ENCODE measurements at places on chromosomes 5 and 9. TPM values are rescaled to one million over a fixed set of nuclear protein-coding genes. Genes with fewer than 3 reads are reported as not detected.

LVRN gene
- total RNA-seq, result not detected

DNA sequence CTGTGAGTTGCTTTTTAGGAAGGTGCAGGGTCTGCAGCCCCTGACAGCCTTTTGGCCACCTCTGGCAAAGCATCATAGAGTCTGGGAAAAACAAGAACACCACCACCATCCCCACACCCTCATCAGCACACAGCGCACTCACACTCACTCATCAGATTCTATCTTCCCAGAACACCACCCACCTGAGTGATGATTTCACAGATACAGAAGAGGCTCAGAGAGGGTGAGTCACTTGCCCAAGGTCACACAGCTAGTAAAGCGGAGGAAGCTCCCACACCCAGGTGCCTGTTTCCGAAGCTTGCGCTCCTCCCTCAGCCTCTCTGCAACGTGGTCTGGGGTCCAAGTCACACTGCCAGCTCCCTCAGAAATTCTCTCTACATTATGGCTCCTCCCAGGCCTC lies 41.8 kb upstream of the HRH2 start:
- DNase-seq, result no peak

DNA sequence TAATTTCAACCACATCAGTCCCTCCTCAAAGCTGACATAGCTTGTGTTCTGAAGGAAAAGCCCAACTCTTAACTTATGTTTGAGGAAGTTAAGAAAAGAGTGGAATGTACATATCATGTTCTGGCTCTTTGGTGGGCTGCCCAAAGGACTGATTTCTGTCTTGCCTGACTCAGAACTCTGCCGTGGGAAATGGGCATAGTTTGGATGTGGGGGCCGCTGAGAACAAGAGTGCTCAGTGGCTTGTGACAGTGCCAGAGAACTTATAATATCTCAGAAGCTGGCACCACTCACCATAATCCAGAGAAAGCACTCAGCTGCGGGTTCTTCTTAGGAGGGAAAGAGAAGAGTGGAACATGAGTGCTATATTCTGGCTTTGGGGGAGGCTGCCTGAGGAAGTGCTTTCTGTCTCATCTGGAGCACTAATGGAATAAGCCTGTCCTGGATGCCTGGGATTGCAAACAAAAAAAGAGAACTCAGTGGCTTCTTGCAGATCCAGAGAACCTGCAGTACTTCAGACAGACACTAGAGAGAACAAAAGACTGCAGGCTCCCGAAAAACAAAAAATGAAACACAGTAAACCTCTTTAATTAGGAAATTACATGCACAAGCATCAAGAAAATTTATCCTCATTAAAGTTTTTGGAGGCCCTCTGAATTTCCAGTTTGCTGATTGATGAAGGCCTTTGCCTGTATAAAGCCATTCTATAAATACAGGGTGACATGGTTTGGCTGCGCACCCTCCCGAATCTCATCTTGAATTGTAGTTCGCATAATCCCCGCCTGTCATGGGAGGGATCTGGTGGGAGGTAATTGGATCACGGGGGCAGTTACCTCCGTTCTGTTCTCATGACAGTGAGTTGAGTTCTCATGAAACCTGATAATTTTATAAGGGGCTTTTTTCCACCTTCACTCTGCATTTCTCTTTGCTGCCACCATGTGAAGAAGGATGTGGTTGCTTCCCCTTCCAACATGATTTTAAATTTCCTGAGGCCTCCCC lies 207.0 kb downstream of the DMAC1 start:
- no peak for DNase-seq

DNA sequence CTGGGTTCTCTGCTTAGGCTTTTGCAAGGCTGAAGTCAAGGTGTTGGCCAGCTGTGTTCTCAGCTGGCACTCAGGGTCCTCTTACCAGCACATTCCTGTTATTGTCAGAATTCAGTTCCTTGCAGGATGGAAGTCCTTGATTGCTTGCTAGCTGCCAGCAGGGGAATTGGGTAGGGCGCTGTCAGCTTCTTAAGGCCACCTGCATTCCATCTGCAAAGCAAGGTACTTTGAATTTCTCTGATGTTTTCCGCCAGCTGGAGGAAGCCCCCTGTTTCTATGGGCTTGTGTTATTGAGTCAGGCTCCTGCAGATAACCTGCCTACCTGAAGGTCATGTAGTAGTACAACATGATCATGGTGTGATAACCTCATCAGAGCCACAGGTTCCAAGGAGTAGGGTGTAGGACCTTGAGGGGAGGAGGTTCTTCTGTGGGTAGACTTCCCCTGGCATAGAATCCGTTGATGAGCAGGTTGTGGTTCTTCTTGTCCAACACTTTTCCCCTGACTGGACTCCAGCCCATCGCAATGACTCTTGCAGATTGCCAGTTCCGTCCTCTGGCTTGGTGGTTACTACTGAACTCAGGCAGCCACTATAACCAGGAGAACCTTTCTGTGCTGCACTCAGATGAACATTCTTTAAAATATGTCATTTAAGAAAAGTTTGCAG lies 6.8 kb downstream of the TENT4A start:
- DNase-seq, result no peak

- DNase-seq, result no peak
These were observed 280.2 kb upstream of the PCSK5 start for GRCh38 chr9:75610246-75610645.

FGF10 gene
- total RNA-seq, result not detected

DNA sequence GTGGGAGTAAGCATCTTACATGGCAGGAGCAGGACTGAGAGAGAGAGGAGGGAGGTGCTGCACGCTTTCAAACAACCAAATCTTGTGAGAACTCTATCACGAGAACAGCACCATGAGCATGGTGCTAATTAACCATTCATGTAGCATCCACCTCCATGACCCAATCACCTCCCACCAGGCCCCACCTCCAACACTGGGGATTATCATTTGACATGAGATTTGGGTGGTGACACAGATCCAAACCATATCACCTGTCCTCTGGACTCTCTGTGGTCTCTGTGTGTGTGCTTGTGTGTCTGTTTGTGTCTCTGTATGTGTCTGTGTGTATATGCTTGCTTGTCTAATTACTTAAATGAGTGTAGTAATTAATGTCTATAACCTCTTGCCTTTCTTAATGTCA lies 31.1 kb downstream of the SEC61B start:
- no peak for DNase-seq

DNA sequence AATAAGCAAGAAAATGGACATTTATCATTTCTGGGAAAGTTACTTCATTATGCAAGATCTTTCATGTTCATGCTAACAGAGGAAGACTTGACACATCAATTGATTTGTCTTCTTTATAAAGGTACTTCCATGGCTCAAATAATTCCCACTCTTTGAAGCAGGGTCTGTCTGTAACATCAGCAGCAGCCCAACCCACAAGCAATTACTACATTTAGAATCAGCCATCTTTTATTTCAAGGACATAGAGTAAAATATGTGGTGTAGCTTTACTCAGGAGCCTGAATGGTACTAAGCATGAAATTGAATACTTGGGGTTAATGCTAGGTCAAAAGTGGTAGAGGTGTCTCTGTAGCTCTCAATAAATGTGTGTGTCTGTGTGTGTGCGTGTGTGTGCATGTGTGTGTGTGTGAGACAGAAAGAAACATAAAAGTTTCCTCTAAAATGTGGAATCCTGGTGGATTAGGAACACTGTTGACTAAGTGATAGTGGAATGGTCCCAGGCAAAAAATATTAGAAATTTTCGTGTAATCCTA lies 581.1 kb downstream of the CAAP1 start:
- no peak for DNase-seq

MEIKIN gene
- not detected for total RNA-seq

OMD gene
- not detected for total RNA-seq

DNA sequence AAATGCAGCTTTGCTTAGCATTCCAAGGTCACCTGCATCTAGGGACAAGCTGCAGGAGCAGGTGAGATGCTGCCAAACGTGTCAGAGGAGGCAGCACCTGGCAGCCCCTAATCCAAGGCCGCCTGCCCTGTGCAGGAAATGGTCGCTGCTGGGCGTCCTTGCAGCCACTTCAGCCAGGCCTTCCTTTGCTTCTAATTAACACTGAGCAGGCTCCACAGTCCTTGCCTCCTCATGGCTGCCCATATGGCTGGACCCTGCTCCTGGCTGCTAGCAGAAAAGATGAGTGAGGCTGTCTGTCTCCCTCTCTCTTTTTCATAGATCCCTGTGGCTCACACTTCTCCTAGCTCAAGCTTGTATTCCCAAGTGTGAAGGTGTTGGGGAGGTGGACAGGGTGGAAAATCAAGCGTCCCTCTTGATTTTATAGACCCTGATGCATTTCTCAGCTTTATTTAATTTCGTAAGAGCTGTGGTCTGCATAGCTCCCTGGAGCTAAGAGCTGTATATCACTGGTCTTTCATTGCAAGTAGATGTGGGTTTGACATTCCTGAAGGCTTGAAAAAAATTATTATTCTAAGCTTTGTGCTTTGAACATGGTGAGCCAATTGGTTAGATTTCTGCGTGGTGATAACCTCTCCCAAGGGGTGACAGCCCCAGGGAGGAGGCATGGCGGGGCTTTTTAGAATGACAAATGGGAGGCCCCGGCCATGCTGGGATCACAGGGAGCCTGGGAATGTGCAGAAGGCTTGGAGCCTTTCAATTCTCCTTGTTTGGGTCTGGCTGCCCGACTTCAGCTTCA lies 193.8 kb downstream of the SLIT3 start:
- DNase-seq, result no peak

GRCh38 chr9:101201630-101202029 lies 173.1 kb downstream of the PLPPR1 start:
- no peak for DNase-seq

OR1J2 gene
- total RNA-seq, result not detected

- DNase-seq, result no peak
These were observed 42.4 kb upstream of the ZBED3 start for GRCh38 chr5:77129391-77129990.

DNA sequence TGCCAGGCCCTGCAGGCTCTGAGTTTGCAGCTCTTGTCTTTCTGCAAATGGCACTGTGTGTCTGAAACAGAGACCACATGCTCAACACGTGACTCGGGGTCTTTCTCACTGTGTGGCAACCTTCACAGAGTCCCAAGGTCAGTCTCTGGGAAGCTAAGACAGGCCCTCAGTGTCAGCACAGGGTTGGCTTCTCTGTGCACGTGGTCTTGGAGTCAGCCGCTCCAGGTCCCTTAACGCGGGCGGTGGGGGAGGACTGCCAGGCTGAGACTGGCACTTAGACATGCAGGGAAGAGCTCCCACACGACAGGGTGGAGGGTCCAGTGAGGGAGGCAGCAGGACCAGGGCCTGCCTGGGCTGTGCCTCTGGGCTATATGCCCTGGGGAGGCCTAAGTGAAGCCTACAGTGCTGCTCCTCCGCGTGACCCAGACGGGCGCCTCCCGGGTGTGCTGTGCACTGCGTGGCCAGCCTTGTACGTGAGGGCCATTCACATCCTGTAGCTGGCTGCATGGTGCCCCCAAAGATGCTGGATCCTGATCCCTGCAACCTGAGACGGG lies 76.8 kb downstream of the ADAMTS2 start:
- DNase-seq, result peak; percentile 13

PDE8B gene
- not detected for total RNA-seq

DNA sequence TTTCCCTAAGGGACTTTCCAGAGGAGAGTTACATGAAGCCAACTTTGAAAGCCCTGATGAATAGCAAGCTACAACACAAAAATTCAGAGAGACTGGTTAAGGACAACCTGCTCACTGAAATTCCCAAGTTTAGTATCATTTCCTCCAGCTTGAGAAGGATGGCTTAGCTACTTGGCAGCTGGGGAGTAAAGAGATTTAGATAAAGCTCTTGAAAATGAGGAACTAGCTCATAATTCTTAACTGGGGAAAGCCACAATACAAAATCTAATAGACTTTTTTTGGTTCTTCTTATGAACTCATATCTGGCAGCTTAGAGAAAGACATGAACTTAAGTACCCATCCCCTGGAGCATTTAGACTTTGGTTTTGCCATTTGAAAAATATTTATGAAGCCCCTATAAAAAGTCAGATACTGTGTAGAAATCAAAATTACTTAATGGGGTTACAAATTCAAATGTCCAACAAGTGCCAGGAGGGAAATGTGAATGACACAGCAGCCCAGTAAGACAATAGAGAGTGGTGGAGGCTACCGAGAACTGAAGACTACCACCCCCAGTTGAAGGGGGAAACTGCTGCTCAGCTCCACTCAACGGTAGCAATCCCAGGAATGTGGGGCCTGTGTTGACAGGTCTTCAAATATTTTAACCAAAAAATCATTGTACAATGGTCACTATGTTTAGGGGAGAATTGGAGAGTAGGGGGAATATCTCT lies 79.4 kb upstream of the ADRB2 start:
- no peak for DNase-seq

DNA sequence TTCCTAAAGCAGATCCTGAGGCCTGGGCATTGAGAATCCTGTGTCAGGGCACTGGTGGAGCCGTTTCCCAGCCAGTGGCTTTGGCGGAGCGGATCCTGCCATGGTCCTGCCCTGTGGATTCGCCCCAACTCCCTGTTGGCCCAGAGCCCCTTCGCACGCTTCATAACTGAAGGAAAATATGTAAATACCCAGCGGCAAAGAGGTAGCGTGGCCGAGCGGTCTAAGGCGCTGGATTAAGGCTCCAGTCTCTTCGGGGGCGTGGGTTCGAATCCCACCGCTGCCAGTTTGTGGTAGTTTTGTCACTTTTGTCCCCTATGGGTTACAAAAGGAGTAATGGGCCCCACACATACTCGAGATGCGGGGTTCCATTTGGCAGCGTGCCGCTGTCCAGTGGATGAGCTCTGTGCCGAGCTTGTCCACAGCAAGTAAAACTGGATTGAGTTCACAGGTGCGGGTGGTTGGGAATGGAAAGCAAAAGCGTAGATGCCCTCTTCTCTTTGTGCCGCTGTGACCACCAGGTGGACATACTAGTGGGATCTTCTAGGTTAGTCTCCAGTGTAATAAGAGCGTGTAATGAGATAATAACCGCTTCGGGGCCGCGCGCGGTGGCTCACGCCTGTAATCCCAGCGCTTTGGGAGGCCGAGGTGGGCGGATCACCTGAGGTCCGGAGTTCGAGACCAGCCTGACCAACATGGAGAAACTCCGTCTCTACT lies 17.3 kb downstream of the TRIM7 start:
- DNase-seq, result peak; percentile 58

DNA sequence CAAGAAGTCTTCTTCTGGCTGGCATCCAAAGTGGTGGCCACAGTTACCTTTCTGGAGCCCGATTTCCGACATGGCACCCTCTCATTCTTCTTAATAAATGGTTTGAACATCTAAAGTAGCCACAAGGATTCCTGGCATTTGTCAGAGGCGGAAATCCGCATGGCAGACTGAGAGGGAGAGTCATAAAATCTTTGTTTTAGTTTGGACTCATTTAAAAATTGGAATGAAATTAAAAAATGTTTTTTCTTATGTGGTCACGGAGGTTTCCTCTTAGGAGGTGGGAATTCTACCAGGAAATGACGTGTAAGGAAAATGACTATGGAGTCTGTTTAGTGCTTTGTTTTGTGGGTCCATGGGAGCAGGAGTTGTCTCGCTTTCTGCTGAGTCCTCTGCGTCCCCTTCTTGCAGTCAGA lies 133.0 kb upstream of the PTCH1 start:
- DNase-seq, result no peak

LARP1 gene
- 205 TPM for total RNA-seq

UTP15 gene
- 35.7 TPM for total RNA-seq

DNA sequence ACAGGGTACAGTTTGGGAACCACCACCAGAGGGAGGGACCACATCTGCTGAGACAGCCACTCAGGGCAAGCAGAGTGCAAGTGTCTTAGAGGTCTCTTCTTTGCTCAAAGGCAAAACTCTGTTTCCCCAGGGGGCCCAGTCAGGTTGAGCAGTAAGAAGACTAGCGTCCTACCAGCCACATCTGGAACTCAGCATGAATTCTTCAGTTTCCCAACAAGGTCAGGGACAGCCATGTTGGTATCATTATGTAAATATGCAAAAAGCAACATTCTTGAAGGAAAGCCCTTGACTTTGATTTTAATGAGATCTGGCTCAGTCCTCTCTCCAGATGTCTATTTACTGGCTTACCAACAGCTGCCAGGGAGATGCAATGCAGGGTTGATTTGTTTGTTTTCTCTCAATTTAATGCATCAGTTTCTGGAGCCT lies 46.7 kb downstream of the TGFBI start:
- DNase-seq, result no peak
